ENCODE measurements at places on chromosomes 12 and 14.

DNA sequence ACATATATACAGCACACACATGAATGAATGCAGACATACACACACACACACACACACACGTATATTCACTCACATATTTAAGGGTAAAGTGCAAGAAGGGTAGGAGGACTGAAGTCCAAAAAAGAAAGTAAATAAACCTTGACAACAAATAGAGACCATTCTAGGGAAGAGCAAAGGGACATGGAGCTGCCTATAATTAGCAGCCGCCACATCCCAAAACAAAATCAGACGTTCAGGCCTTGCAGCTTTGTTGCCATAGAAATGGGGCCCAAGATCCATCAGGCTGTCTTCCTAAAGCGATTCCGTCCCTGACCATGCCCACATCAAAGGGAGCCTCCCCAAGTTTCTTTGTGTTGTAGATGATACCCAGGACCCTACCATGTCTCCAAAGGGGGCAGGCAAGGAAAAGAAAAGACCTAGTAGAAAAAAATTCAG lies 703.5 kb upstream of the TBX3 start:
- DNase-seq: no peak

DNA sequence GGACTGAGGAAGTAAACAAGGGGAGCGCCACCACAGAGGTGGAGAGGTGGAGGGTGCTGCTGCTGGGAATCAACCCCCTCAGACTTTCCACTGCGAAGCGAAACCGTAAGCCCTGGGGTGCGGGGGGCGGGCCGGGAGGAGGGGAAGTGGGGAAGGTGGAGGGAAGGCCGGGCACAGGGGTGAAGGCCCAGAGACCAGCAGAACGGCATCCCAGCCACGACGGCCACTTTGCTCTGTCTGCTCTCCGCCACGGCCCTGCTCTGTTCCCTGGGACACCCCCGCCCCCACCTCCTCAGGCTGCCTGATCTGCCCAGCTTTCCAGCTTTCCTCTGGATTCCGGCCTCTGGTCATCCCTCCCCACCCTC lies at the start of gene LAG3:
LAG3 (plus strand) TSS at position 190 of the 365 bp plus-strand sequence. CDS start 333 bp downstream, outside the sequence.
- no peak for DNase-seq

- DNase-seq: no peak
Measured at GRCh38 chr12:57764662-57765002, 2.2 kb downstream of the CYP27B1 start.

DNA sequence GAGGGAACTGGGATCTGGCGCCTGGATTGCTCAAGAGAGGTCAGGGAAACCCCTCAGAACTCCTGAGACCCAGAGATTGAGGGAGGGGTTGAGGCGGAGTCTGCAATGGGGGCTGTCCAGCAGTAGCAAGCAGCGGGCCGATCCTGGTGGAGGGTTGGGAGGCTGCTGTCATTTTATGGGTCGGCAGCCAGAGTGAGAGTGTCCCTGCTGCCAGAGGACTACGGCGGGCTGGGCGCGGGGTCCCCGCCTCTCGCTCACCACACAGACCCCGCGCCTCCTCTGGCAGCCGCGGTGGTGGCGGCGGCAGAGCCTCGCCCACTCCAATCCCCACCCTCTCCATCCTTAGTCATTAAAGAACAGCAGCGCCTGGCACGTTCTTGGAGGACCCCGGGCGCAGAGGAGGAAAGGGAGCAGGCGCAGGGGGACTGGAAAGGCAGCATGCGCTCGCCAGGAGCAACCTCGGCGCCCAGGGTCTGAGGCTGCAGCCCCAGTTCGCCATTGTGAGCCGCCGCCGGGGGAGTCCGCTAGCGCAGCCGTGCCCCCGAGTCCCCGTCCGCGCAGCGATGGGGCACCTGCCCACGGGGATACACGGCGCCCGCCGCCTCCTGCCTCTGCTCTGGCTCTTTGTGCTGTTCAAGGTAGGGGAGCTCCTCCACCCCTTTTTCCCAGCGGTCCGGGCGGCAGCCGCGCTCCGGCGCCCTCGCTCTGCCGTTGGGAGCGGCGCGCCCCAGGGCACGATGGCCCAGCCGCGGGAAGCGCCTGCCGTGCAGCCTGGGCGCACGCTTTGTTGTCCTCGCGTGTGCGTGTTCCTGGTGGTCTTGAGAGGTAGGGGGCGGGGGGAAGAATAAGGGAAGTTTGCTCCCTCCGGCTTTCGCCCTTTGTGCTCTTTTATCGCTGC lies at the start of gene PTPRO:
PTPRO (plus strand) TSS at position 345 of the 898 bp plus-strand sequence.
- DNase-seq: peak; percentile 72

GRCh38 chr12:45504316-45505010 lies 225.0 kb upstream of the ARID2 start:
- no peak for DNase-seq

GRCh38 chr12:132664206-132665148 lies 22.7 kb downstream of the POLE start:
- DNase-seq: no peak

- DNase-seq: no peak
Measured at GRCh38 chr12:130958557-130959140, 4.9 kb downstream of the ADGRD1 start.

GRCh38 chr12:68349220-68349621 lies 17.1 kb upstream of the MDM1 start:
- DNase-seq: no peak

DNA sequence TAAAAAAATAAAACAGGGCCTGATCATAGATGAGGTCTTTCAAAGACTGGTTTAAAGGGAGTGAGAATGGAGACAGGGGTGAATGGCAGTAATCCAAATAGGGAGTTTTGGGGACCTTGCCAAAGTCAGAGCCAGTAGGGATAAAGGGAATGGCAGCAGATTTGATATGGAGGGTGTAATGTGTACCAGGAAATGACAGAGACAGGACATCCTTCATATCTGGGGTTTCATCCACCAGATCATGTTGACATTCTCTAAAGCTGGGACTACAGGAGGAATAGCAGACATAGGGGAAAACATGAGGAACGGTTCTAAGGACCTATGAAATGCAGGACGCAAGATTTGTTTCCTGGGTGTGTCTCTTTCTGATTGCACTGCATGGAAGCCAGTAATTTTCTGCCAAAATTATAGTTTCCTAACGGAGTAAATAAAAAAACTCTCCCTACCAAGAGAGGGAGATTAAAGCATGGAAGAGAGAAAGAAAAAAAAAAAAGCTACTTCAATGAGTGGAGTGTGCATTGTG lies 169.9 kb downstream of the PRKD1 start:
- no peak for DNase-seq

- no peak for DNase-seq
Measured at GRCh38 chr14:30223385-30223785, 295.7 kb upstream of the PRKD1 start.

DNA sequence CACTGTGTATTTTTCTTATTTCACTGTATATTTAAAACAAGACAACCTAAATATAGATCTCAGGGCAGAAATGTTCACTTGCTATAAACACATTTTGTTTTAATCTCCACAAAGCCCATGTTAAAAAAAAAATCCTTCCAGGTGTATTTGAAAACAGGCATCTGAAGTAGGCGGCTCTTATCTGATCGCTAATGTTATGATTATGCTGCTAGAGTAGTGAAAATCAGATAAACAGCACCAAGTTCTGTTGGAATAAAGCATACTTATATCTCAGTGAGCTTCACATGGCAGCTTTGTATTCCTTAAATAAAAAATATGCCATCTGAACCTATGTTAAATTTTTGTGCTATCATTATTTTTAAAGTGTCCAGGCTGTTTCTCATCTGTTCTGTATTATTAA lies 47.6 kb upstream of the PZP start:
- DNase-seq: no peak

DNA sequence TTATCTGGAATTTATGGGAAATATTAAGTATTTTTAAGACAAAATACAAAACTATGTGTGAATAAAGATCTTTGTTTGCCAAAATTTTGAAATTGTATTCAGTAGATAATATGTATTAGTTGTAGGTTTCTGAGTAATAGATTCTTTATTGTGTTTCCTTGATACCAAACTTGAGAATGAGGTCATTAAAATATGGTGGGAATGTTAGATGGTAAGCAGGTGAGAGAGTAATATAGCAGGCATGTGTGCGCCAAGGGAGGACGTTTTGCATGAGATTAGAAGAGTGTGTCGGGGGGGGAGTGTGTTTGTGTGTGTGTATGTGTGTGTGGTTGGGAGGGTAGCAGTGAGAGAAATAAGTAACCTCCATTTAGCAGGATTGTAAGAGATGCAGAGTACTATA lies 376.5 kb downstream of the NPAS3 start:
- DNase-seq: no peak

- no peak for DNase-seq
Measured at GRCh38 chr12:6950811-6951540, at the start of gene PTPN6. Gene PTPN6 (plus strand): TSS chr12:6951356. CDS start chr12:6951513, 157 bp downstream.

GRCh38 chr14:103480595-103480994 lies 42.0 kb downstream of the CKB start:
- no peak for DNase-seq

DNA sequence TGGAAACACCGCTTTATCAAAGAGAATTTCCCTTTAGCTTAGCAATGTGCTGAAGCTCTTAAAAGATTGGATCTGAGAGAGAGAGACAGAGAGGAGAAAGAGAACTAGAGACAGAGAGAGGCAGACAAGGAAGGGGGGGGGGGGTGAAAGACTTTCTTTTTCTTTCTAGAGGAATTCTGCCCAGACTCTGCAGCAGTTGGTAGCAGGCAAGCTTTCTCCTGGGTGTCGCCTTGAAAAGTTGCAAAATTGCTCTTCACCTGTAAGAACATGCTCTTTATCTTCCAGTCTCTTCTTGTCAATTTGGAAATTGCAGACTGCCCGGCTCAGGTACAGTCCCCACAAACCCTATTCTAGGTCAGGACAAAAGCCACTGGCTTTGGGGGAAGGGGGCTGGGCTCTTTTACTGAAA lies 2.9 kb upstream of the OTX2 start:
- no peak for DNase-seq

DNA sequence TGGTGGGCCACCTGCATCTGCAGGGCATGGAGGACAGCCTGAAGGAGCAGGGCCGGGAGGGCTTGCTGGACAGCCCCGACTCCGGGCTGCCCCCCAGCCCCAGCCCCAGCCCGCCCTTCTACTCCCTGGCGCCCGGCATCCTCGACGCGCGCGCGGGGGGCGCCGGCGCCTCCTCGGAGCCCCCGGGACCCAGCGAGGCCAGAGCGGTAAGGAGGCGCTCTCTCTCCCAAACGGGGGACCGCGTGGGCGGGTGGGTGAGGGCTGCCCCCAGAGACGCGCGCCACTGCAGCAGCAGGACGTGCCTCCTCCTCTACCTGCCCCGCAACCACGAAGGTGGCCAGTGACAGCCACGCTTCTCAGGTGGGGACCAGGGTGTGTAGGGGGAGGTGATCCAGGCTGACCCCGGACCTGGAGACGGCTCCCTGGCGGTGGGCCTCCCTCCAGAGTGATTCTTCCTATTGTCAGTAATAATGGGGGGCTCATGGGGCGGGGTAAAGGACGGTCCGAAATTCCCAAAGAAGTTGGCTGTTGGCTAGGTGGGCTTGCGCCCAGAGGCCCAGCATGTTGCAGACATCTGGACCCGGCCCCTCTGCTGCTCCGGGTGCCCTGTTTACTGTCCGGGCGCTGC lies 652 bp downstream of the RFLNA start:
- DNase-seq: peak; percentile 24

- no peak for DNase-seq
Measured at GRCh38 chr12:52976574-52977071, 27.7 kb downstream of the KRT18 start.
